HCEC 1CT (cell line): ENCODE measurements at places on chromosomes 16 and 17.

- no peak for DNase-seq
Measured at GRCh38 chr17:40531051-40531991, 29.9 kb upstream of the TNS4 start.

GRCh38 chr17:39632153-39632941, 4.6 kb upstream of the STARD3 start:
- no peak for DNase-seq

- no peak for DNase-seq
Measured at GRCh38 chr17:77654850-77655249, 303.7 kb upstream of the TNRC6C start.

GRCh38 chr17:77475016-77475976, 334.5 kb downstream of the SEC14L1 start:
- DNase-seq = peak; percentile 11

DNA sequence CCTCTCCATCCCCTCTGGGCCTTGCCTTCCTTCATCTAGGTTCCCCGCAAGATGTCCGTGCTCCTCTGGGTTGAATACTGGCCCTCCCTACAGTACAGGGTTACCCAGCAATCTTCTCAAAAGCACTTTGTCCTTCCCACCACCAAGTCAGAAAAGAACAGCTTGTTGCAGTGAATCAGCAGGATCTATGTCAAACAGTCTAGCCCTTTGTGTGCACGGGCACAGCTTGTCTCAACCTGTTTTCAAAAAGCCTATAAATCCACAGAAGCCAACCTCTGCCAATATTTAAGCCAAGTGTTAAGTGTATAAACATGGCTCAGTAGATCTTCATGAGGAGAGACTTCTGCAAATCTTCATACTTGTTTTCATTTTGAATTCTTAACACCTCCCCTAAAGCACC, 25.2 kb downstream of the C17orf67 start:
- DNase-seq = no peak

GRCh38 chr16:79595231-79595641, 5.3 kb downstream of the MAF start:
- DNase-seq = no peak
